ENCODE measurements at places on chromosomes 2 and 18.

GRCh38 chr18:6256521-6256920 lies 158.2 kb downstream of the L3MBTL4 start:
- H3K4me3 ChIP-seq, result no peak overlapping the region
- DNase-seq, result no peak
- no peaks in the 10 kb centered on the region for H3K27me3 ChIP-seq
- H3K27ac ChIP-seq, result no peak overlapping the region
- no peaks in the 10 kb centered on the region for H3K4me1 ChIP-seq
- no peaks in the 10 kb centered on the region for H3K36me3 ChIP-seq

DNA sequence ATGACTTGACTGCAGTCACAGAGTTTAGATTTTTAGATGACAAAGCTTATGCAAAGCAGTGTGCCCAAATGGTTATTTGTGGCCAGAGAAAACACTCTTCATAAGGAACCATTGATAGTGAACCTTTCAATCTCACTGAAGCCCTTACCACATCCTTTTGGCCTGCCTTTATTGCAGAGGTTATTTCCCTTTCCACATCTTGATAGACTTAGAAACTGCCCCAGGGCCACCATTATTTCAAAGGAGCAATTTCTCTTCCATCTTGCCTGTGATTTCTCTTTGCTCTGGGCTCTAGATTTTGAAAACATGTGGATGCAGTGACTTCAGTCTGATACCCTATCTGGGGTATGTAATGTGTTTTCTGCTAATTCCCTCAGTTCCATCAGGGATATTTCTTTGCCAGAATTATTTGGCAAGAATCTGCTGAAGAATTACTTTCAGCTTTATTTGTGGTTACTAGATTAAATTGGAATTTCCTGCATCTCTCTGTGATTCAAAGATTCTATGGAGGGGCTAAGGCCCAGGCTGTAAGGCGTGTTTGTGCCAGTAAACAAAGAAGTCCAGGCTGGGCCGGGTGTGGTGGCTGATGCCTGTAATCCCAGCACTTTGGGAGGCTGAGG lies 51.0 kb downstream of the MOGAT1 start:
- no peaks in the 10 kb centered on the region for H3K27me3 ChIP-seq
- no peaks in the 10 kb centered on the region for H3K4me1 ChIP-seq
- H3K27ac ChIP-seq, result no peak overlapping the region
- DNase-seq, result no peak
- H3K36me3 ChIP-seq, result no peaks in the 10 kb centered on the region
- no peak overlapping the region for H3K4me3 ChIP-seq

DNA sequence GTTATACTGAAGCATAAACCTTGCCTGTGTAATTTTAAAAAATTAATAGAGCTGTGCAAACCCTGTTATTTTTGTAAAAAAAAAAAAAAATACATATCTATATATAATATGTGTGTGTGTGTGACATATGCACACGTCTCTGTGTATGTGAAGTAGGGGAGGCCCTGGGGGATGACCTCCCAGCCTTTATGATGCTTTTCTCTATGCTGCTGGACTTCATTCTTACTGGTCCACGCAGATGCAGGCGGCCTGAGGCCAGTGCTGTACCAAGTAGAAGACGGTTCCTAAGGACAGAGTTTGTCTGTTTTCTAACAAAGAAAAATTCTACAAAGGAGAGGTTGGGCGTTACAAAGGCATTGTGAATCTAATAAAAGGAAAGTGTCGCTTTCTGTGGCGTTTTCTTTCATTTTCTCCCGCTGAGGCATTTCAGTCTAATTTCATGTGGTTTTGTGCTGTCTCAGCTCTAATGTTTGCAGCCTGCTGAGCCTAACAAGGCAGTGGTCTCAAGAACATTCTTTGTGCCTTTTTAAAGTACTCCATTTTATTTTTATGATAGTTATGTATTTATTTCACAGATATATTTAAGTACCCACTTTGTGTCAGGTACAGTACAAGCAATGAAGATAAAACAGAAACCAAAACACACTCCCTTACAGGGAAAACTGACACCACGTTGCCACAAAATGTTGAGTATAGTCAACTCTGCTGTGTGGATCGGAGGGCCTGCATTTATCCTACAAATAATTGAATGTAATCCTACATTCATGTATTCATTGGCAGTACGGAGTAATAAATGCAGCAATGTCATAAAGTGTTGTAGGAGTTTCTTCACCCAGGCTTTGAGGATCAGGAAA lies 118.0 kb downstream of the RAB3GAP1 start:
- peaks cover 5% of the 10 kb centered on the region for H3K36me3 ChIP-seq
- no peak overlapping the region for H3K4me3 ChIP-seq
- no peak overlapping the region for H3K27ac ChIP-seq
- no peaks in the 10 kb centered on the region for H3K27me3 ChIP-seq
- no peak for DNase-seq

- peaks cover under 1% of the 10 kb centered on the region for H3K4me1 ChIP-seq
- DNase-seq, result no peak
- no peaks in the 10 kb centered on the region for H3K36me3 ChIP-seq
- H3K27me3 ChIP-seq, result no peaks in the 10 kb centered on the region
- no peak overlapping the region for H3K27ac ChIP-seq
- no peak overlapping the region for H3K4me3 ChIP-seq
Measured at GRCh38 chr2:190684931-190685330, 36.0 kb downstream of the NAB1 start.

DNA sequence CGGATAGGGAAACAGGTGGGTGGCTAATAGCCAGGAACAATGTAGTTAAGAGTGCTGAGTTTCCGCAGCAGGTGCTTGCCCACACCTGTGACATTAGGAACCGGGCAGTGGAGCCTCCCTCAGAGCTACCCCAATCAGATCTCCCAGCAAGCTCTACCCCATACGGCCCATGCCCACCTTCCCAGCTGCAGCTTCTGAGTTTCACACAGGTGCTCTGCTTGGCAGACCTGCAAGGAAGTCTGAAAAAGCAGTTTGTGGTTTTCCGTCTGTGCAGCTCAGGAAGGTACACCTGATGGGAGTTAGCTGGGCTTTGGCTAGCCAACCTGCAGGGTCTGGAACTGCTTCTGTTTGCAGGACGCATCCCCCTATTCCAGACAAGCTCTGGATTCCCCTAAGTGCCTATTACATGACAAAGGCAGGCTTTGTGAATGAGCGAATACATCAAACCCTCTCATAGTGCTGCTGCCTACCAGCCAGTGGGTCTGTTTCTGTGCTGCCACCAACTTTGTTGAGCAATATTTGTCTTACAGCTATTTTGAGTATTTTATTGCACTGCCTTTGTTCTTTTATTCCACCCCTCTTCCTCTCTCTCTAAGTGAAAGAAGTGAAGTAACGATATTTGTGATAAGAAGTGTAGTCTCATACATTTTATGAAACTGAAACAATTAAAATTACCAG lies 24.7 kb upstream of the CEP68 start:
- H3K36me3 ChIP-seq, result no peaks in the 10 kb centered on the region
- no peaks in the 10 kb centered on the region for H3K4me1 ChIP-seq
- DNase-seq, result no peak

DNA sequence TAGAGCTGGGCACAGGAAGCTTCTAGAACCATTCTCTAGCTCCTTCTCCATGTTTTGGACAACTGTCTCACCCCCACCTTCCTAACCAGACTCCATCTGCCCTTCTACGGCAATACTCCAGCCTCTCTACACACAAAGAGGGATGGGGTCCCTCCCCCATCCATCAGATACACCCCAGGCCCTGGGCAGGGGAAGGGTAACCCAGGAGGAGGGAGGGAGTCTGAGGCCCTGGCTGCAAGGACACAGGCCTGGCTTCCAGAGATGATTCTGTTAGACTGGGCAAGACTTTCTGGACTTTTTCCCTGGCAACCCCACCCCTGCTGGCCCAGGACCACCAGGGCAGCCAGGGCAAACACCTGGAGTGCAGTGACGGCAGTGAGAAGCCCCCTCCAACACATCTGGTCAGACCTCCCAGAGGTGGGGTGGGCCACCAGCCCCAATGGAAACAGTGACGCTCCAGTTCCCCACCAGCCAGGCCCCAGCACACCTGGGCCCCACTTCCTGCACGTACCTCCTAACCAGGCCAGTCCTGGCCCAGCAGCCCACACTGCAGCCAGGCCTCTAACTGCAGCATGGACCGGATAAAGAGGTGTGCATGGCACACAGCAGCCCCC lies 6.5 kb downstream of the CYP26B1 start:
- no peaks in the 10 kb centered on the region for H3K36me3 ChIP-seq
- no peak overlapping the region for H3K27ac ChIP-seq
- H3K4me1 ChIP-seq, result peaks cover 2% of the 10 kb centered on the region
- no peak for DNase-seq
- H3K4me3 ChIP-seq, result no peak overlapping the region
- H3K27me3 ChIP-seq, result peaks cover 24% of the 10 kb centered on the region

GRCh38 chr18:46756559-46757201 lies at the start of gene ST8SIA5:
TSS of gene ST8SIA5 (minus strand) at chr18:46757053. CDS start at chr18:46756508, 545 bp downstream.
- H3K27ac ChIP-seq, result no peak within 1 kb of the TSS

- H3K27me3 ChIP-seq, result no peaks in the 10 kb centered on the region
- H3K27ac ChIP-seq, result no peak overlapping the region
- no peak overlapping the region for H3K4me3 ChIP-seq
- peaks cover 2% of the 10 kb centered on the region for H3K4me1 ChIP-seq
Measured at GRCh38 chr2:165113414-165113813, 90.4 kb downstream of the SCN3A start.
